ENCODE measurements at places on chromosomes 4 and X.

GRCh38 chr4:122710434-122711308, 21.8 kb upstream of the BBS12 start:
- no peak for DNase-seq

DNA sequence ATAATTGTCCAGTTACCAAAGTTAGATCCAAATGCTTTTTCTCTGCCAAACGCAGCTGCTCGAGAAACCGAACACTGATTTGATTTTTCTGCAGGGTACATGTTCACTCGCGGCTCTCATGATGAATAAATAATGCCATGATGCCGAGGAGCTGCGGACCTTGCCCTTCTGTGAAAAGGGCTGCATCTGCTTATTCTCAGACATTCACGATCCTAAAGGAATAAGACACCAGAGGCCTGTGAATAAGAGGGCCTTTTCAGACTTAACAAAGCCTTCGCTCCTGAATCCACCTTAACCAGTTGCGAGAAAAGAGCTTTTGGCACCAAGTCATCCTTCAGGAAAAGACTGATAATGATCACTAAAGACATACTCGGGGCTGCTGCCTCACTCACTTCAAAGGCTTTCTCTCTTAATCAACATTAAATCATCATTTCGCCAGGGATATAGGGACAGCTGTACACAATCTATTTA, 147.5 kb downstream of the FBXO8 start:
- peak; percentile 8 for DNase-seq

GRCh38 chrX:149570668-149571067, 16.6 kb downstream of the MAGEA9B start:
- no peak for DNase-seq

DNA sequence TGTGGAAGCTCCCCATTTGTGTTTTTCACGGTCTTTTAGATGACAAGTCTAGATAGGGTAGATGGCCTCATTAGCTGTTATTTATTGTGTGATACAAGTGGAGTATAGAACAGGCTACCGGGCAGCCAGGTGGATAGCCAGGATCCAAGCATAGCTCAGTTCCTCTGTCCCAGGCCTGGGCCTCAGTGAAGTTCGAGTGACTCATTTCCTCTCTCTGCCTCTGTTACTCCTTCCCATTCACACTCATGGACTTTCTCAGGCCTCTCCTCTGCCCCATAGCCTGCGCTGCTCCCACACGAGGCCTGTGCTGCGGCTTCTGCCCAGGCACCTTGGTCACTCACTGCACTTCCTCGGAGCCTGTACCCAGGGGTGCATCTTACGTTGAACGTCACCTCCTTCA, 54.5 kb downstream of the TENM3 start:
- DNase-seq = no peak

- no peak for DNase-seq
Measured at GRCh38 chr4:158295053-158295452, 84.8 kb downstream of the TMEM144 start.
